ENCODE measurements at places on chromosomes 1 and 21. TPM values are rescaled to one million over a fixed set of nuclear protein-coding genes. Genes with fewer than 3 reads are reported as not detected.

GRCh38 chr21:35222021-35222420, 172.9 kb upstream of the RUNX1 start:
- DNase-seq, result no peak

- DNase-seq, result no peak
Measured at GRCh38 chr1:237684236-237684635, 206.5 kb downstream of the ZP4 start.

DNA sequence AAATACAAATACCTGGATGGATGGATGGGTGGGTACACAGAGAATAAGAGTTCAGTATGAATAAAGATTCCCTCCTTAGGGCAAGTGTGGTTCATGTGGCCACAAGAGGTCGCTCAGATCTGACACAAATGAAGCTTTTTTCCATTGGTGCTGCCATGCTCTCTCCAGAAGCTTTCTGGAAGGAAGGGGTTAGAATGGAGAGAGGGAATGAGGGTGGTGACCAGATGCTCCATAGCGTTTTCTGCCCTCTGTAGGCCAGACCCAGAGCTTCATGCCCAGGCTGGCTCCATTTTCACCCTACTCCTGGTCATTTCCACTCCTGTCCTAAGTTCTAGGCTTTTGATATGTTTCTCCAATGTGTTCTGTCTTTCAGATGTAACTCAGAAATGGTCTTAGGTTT, 3.3 kb upstream of the FCRL6 start:
- DNase-seq, result peak; percentile 88

DNA sequence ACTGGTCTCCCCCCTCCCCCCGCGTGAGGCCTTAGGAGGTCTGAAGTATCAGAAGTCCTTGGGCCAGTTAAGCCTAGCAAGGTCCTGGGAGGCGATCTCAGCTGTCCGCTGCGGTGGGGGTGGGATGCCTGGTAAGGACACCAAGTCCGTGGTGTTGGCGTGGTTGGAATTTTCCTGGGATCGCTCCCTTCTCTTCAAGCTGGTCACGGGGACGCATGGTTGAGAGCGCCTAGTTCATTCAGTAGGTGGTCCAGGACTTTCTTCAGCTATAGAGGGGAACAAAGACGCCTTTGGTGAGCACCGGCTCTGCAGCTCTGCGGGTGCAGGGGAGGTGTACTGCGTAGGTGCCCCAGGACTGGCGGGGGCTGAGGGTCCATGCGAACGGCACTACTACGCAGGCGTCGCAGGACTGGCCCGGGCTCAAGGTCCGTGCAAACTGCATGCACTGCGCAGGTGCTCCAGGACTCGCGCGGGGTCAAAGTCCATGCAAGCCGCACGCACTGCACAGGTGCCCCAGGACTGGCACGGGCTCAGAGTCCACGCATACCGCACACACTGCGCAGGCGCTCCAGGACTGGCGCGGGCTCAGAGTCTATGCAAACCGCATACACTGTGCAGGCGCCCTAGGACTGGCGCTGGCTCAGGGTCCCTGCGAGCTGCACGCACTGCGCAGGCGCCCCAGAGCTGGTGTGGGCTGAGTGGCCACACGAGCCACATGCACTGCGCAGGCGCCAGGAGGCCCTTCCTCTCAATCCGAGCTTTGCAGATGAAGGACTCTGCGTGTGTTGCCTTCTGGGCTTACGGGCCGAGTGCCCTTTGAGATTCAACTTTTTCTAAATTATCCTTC, 36.6 kb upstream of the HMGN1 start:
- peak; percentile 91 for DNase-seq

DNA sequence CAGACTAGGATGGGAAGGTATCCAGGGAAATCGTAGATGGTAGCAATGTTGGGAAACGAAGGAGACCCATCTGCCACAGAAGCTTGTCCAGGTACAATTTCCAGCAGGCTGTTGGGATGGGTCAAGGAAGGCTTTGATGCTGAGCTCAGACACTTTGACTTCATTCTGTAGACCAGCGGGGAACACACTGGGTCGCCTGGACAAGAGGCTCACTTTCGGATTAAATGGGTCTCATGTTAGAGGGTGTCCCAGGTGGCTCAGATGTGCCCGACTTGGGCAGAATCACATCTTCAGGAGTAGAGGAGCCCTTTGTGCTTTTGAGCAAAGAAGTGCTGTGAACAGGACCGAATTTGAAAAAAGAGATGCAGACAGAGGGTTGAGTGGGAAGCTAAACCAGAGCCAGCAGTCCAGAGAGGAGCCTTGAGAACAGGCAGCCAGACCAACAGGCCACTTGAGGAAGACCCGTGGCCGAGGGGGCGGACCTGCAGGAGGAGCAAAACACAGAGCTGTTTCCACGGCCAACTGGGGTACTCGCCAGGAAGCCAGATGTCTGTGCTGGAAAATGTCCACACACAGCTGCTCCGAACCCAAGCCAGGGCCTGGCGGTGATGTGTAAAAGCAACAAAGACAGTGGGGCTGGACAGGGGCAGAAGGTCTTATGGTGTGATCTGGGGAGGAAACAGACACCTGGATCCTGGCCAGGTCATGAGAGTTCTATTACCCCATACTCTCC, 146.9 kb downstream of the AJAP1 start:
- peak; percentile 90 for DNase-seq

GRCh38 chr1:115251340-115251748, 86.7 kb downstream of the NGF start:
- no peak for DNase-seq

DNA sequence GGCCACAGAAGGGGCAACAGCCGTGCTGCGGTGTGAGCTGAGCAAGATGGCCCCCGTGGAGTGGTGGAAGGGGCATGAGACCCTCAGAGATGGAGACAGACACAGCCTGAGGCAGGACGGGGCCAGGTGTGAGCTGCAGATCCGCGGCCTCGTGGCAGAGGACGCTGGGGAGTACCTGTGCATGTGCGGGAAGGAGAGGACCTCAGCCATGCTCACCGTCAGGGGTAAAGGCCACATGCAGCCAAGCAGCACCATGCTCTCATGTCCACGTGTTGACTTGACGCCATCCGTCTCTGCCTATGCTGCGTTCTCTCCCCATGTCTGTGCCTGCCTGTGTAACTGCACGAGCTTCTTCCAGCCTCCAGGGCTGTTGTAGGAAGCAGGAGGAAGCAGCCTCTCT, 85.5 kb downstream of the OBSCN start:
- DNase-seq, result no peak

DNA sequence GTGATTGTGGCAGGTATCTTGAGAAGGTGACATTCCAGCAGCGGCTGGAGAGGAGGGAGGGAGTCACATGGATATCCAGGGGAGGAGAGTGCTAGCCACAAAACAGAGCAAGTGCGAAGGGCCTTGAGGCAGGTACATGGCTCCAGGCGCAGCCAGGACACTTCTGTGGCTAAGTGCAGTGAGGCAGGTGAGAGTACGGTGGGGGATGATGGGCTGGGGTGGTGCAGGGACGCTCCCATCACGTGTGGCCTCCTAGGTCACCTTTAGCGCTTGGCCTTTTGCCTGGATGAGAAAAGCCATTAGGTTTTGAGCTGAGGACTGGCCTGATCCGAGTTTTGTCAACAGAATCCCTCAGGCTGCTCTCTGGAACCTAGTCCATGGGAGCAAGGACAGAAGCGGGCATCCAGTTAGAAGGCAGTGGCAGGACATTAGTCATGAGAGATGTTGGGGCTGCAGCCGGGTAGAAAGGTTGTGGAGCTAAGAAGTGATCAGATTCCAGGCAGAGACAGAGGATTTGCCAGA, 31.6 kb downstream of the SMYD2 start:
- DNase-seq, result no peak

GRCh38 chr1:94063379-94063778, 57.6 kb downstream of the ABCA4 start:
- DNase-seq, result peak; percentile 91

- peak; percentile 81 for DNase-seq
Measured at GRCh38 chr1:33866281-33866680, 2.4 kb downstream of the HMGB4 start.

DNA sequence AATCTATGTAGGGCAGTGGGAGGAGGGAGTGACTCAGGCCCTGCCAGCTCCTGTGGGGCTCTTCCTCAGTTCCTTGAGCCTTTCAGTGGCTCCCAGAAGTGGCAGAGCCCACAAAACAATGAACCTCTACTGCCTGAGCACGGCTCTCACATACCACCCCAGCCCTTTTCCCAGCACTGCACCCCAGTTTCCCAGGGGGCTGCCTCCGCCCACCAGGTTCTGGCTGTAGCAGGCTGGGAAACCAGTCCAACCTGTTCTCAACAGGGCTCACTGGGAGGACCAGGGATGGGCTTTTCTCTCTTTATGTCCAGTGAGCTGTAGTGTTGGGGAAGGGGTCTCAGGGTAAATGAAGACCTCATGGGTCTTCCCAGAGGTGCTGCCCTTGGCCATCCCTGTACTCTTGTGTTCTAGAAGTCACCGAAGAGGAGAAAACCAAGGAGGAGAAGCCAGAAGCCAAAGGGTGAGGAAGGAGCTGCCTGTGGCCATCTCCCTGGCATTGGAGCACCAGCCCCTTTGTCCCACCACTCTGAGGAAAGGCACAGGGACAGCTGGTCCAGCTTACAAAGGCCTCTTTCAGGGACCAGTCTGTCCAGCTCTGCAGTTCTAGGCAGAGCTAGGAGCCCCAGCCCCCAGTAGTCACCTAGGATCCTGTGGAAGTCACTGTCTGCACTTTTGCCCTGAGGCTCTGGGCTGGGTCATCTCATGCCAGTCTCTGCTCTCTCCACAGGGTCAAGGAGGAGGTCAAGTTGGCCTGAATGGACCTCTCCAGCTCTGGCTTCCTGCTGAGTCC, 3.5 kb downstream of the MARCKSL1 start:
- DNase-seq, result peak; percentile 17

GRCh38 chr1:66182551-66183178, 351.3 kb upstream of the SGIP1 start:
- no peak for DNase-seq

GRCh38 chr1:42935313-42935895, 23.3 kb downstream of the SLC2A1 start:
- DNase-seq, result no peak

DNA sequence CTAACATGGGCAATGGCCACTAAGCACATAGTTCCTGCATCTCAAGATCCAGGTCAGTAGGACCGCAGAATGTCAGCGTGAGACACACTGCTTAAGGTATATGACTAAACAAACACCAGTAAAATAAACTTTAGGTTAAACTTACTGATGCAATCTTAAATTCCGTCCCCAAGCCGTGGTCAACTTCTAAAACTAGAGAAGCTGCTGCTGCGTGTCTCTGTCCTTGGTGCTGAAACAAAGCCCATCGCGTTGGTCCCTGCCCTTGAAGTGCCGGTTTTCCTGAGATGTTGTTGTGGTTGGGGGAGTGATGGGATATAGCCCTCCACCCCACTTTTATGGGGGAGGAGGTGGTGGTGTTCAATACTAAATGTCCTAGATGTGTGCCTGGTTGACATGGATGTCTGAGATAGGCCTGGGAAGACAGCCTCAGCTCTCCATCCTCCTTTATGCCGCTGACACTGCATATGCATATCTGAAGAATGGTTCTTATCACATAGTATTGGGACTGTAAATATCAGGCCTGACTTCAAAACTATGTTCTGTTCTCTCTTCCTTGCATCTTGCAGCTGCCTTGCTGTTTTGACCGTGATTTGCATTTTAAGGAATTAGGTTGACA, 72.0 kb upstream of the KCNA3 start:
- peak; percentile 89 for DNase-seq

- DNase-seq, result no peak
Measured at GRCh38 chr1:244239261-244239770, 188.2 kb downstream of the ZBTB18 start.

- DNase-seq, result peak; percentile 50
Measured at GRCh38 chr1:84506729-84507453, 510 bp upstream of the GNG5 start.

DNA sequence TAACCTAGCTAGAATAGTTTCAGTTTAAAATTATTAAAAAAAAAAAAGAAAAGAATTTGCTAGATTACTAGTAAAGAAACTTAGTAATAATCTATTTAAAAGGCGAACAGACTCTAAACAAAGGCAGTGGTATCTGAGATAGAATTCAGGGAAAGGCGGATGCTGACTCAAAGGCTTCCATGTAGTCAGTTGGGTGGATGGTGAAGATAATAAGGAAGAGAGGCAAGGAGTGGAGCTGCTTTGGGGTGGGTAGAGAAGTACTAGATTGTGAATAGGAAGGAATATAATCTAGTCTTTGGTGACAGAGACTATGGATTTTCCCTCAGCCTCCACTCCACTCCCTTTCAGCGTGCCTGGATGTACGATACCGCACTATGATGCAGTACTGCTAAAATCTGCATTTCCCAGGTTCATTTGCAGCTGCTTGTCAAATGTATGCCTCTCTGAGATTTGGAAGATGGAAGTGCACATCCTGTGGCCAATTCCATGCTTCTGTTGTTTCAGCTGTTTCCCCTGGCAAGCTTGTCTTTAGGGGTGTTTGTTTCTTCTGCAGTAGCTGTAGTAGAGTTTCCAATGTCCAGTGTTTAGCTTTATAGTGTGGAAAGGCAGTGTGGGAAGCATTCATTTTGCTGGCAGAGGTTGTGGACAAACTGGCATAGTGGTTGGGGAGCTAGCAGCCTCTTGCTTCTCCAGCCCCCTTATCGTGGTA, 184.6 kb upstream of the NRIP1 start:
- DNase-seq, result no peak

DNA sequence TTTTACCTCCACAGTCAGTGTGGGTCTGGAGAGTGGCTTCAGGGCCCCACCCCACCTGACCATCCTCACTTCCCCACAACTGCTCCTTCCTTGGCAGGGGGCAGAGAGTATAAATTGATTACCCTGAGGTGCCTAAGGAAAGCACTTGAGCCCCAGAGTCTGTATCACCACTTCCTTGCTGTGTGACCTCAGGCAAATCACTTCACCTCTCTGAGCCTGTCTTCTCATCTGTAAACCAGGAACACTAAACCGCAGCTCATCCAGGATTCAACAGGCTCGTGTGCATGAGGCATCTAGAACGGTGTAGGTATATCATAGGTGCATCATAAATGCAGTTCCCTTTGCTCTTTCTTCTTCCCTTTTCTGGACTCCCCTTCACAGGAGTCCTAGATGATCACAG, 43.4 kb downstream of the GRIK3 start:
- no peak for DNase-seq

The HIPK1 gene
- total RNA-seq, result 84.1 TPM

The WNT4 gene
- total RNA-seq, result 4.2 TPM

The GSTM5 gene
- 6.2 TPM for total RNA-seq

The SLC1A7 gene
- total RNA-seq, result 0.61 TPM

The NBPF15 gene
- 34.1 TPM for total RNA-seq

The S100A2 gene
- 41.2 TPM for total RNA-seq

The MPL gene
- 0.67 TPM for total RNA-seq

The CLCA4 gene
- total RNA-seq, result 0.11 TPM

The CCDC185 gene
- not detected for total RNA-seq

The TSACC gene
- total RNA-seq, result not detected

The S100A14 gene
- total RNA-seq, result 150 TPM

The CFHR2 gene
- total RNA-seq, result 0.28 TPM

The YOD1 gene
- total RNA-seq, result 7.1 TPM

The DCST2 gene
- total RNA-seq, result 0.31 TPM

The SDE2 gene
- total RNA-seq, result 17.1 TPM

The UBE2J2 gene
- total RNA-seq, result 57.4 TPM

The S100A7 gene
- total RNA-seq, result not detected
